Iris pigment epithelial cell (primary cell): ENCODE measurements at places on chromosomes 6 and 20.

DNA sequence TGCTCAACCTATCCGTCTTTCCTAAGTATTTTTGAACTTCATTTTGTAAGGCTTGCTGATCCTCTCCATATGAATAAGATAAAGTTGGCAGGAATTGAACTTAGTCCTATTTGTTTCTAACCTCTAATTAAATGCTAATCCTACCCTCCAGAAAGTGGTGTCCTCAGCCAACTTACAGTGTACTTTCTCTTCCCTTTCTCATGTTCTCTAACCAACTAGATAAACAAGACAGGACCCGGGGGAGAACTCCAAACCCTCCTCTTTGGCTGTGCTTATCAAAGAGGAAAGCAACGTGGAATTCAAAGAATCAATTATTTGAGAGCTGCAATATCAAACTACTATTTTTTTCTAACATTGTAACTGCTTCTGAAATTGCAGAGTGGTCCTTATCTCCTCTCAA is 56.5 kb upstream of the NRSN1 start:
- DNase-seq: no peak

- DNase-seq: no peak
Observed at GRCh38 chr20:41178495-41178894, 41.2 kb downstream of the PLCG1 start.

DNA sequence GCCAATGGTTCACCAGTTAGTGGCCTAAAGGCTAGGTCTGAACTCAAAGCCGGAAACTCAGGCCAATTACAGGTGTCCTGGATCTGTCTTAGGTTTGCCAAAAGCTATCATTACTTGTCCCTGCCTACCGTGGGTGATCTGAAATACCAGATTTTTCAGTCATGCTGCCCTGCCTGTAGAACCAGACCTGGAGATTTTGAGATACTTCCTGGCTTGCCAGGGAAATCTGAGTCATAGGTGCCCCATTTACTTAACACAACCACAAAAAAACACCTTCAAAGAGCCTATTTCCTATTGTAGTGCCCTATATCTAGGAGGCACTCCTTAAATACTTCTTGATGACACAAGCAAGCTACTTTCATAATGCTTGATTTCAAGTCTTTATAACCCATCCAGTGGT is 13.9 kb upstream of the RANBP9 start:
- DNase-seq: peak; percentile 26

GRCh38 chr6:163529605-163530004 is 115.1 kb downstream of the QKI start:
- peak; percentile 94 for DNase-seq

DNA sequence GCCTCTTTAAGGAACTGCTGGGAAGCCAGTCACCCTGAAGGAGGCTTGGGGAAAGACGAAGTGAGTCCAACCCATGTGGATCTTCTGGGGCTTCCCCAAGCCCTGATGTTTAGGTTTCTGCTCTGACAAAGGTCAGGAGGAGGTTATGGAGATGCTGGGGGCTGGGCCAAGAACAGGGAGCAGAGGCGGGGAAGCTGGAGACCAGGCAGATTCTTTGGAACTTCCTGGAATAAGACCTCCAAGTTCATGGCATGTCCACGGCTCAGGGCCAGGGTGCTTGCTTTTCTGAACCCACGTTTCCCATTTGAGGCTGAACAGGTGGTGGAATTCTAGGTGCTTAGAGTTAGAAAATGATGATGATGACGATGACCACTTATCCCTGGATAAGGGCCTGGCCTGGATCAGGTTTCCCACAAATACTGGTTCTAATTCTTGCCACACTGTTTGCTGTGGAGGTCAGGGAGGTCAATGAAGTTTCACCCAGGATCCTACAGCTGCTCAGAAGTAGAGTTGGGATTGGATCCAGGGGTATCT is 30.0 kb upstream of the TGM2 start:
- DNase-seq: no peak

- DNase-seq: peak; percentile 23
Observed at GRCh38 chr6:159693894-159694545, 979 bp upstream of the SOD2 start.

DNA sequence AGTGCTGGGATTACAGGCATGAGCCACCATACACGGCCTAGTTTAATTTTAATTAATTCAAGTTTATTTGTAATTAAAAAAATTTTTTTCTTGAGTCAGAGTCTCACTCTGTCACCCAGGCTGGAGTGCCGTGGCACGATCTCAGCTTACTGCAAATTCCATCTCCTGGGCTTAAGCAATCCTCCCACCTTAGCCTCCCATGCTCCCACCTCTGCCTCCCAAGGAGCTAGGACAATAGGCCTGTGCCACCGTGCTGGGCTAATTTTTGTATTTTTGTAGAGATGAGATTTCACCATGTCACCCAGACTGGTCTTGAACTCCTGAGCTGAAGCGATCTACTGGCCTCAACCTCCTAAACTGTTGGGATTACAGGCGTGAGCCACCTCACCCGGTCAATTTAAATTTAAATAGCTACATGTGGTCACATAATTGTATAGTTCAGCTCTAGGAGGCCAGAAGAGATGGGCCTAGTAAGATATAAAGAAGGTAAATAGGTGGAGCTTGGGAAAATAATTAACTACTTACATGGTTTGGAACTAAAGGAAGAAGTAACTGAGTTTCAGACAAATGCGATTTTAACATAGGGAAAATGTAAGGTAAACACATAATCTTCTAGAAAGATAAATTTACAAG is 220.0 kb upstream of the CITED2 start:
- no peak for DNase-seq

DNA sequence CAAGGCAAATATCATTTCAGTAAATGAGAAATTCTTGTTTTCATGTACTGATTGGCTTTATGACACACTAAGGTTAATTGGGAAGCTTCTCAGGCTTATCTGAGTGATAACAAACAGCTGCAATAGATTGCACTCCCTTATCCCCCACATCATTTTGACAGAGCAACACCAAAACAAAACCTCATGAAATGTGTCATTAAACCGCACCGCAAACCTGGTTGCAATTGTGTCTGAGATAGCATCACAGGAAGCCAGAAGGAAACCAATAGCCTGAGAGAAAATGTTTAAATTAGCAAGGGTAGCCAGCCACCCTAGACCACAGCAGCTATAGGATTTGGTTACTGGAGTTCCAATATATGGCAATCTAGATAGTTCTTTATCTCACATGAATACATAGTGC is 31.6 kb upstream of the LAMA4 start:
- no peak for DNase-seq

GRCh38 chr6:85126485-85127167 is 323.3 kb upstream of the NT5E start:
- DNase-seq: peak; percentile 35

GRCh38 chr20:3980260-3981131 is 34.9 kb downstream of the RNF24 start:
- DNase-seq: peak; percentile 71

DNA sequence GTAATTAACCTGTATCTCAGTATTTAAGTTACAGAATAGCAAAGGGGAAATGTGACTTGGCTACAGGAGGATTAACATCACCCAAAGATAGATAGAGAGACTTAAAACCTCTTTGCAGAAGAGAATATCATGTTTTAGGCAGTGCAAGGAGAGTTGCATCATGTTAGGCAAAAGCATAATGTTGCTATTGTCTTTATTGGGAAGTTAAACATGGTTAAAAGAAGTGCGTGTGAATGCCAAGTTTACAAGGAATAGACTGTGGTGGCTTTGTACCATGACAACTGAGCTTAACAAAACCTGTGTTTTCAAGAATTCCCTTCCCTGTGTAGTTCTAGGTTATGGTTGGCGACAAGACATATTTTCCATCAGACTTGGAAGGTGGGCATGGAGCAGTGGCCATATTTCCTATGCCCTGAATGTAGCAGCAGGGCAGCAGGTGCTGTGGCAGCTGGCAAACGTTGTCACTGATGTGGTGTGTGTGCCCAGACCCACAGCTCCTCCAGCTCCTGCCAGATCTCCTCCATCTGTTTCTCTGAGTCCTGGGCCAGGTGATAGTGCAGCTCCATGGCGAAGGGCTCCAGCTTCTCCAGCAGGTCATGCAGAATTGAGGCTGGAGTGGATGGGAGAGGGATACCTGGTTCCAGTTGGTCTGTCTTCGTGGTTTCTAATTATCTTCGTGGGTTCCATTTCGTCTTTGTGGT is 163.3 kb downstream of the QRSL1 start:
- DNase-seq: no peak

- DNase-seq: no peak
Observed at GRCh38 chr6:23584134-23584763, 541.8 kb upstream of the NRSN1 start.

- no peak for DNase-seq
Observed at GRCh38 chr6:10901770-10902169, 14.9 kb downstream of the SYCP2L start.

- no peak for DNase-seq
Observed at GRCh38 chr6:170200458-170200891, 90.4 kb downstream of the DLL1 start.

GRCh38 chr20:62773845-62774714 is 22.2 kb upstream of the MRGBP start:
- DNase-seq: no peak

DNA sequence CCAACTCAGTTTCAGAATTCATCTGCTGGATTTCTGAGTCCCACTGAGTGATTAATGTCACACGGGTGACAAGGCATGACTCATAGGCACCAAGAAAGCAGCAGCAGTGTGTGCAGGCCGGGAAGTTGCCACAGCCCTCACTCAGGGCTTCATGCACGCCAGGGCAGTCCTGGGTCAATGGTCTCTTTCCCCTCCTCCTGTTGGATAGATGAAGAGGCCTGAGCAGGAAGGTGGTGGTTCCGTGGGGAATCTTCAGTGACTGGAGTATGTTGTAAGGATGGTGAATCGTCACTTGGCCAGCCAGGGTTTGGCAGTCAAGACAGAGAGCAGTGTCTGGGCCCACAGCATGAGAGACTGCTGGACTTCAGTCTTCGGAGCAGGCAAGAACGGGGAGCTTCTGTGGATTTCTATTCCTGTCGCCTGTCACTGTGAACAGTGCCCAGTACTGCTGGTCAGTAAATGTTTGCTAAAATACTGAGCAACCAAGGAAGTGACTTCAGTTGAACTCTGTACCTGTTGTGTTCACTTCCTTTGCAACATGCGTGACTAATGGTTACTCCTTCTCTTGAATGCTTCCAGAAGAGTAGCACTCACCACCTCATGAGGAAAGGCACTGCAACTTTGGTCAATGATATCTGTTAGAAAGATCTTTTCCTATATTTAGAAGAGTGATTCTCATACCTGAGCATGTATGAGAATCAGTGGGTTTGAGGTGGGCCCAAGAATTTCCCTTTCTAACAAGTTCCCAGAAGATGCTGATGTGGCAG is 62.0 kb upstream of the CD93 start:
- peak; percentile 53 for DNase-seq

GRCh38 chr6:103677290-103677689 is 1182.4 kb downstream of the HACE1 start:
- no peak for DNase-seq

DNA sequence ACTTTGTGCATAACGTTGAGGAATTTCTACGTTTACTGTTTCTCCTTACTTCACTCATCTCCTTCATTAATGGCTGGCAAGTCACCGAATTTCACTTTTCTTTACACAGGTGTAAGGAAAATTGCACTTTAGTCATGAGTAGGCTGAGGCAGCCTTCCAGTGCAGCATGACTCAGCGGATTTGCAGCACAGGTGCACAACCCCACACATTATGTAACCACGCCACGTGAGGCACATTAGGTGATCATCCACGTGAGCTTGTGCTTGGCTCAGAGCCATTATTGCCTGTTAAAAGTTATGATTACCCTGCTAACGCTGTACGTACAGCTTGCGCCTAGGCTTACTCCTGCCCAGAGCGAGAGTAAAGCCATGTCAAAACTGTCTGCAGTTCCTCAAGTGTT is 158.8 kb downstream of the NKAIN2 start:
- DNase-seq: no peak

- DNase-seq: no peak
Observed at GRCh38 chr20:31819083-31819784, at the start of gene MYLK2. MYLK2 (plus strand) TSS chr20:31819356; CDS start chr20:31819581, 225 bp downstream.

GRCh38 chr6:166466178-166467122 is 83.7 kb upstream of the MPC1 start:
- DNase-seq: peak; percentile 88
